Left lobe of liver (tissue), 2 donors: ENCODE measurements at places on chromosomes 6 and 20. TPM values are rescaled to one million over a fixed set of nuclear protein-coding genes. Genes with fewer than 3 reads are reported as not detected.

POLR1C gene
- total RNA-seq, result 13.3 TPM

- no peak for DNase-seq
Measured at GRCh38 chr6:37131104-37131959, 38.6 kb upstream of the PIM1 start.

- no peak for DNase-seq
Measured at GRCh38 chr6:98382246-98382645, 452.1 kb upstream of the POU3F2 start.

METTL24 gene
- 0.48 TPM for total RNA-seq

- DNase-seq, result no peak
Measured at GRCh38 chr6:82196161-82196560, 51.4 kb downstream of the IBTK start.

GRCh38 chr6:3724451-3725144 lies 26.9 kb downstream of the PXDC1 start:
- no peak for DNase-seq

CRISP3 gene
- total RNA-seq, result 0.13 TPM

DNA sequence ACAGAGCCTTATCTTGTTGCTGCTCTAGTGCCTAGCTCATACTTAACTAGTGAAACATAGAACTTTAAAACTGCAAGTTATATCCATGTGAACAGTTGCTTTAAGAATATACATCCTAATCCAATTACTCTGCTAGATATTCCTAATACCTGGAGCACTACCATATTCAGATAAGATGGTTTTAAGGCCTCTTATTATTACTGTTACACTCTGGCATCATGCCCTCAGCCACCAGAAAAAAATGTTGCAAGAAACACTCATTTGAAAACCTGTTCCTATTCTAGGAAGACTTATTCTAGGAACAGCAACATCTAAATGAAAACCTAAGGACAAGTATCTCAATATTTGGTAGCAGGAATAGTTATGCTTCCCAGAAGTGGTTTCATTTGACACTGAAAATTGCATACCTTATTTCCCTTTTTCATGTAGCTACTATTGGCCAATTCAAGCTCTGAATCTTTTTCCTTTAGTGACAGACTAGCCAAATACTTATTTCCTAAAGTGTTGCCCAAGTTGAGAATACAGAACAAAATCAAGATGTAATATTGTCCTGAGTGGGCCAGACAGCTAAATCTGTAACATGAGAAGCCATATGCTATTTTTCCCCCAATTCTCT lies 4.8 kb upstream of the MTFR2 start:
- no peak for DNase-seq

CENPQ gene
- 0.98 TPM for total RNA-seq

PRDM1 gene
- total RNA-seq, result 1.0 TPM

GRCh38 chr20:21801193-21801592 lies 95.7 kb downstream of the PAX1 start:
- no peak for DNase-seq

DNA sequence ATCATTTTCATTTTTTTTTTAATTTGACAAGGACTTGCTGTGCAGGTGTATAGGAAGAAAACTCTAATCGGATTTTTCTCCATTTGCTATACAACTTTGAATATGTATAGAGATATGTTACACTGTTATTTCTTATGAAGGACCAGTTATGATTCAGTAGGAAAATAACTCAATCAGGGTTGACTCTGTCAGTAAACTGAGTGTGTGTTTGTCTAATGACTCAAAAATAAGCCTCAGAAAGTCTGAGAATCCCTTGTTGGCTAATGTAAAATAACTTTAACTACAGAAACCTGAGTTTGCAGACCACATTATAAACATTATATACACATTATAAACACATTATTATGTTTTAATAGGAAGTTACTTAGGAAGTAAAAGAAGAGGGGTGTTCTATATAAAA lies 352.6 kb downstream of the RIMS1 start:
- DNase-seq, result no peak

GRCh38 chr6:35185302-35185681 lies 28.5 kb upstream of the SCUBE3 start:
- DNase-seq, result peak; percentile 57

MEI4 gene
- 0.10 TPM for total RNA-seq

TRPC4AP gene
- 27.6 TPM for total RNA-seq

GPR6 gene
- not detected for total RNA-seq

- DNase-seq, result no peak
Measured at GRCh38 chr20:52736507-52736906, 235.7 kb upstream of the TSHZ2 start.

DNA sequence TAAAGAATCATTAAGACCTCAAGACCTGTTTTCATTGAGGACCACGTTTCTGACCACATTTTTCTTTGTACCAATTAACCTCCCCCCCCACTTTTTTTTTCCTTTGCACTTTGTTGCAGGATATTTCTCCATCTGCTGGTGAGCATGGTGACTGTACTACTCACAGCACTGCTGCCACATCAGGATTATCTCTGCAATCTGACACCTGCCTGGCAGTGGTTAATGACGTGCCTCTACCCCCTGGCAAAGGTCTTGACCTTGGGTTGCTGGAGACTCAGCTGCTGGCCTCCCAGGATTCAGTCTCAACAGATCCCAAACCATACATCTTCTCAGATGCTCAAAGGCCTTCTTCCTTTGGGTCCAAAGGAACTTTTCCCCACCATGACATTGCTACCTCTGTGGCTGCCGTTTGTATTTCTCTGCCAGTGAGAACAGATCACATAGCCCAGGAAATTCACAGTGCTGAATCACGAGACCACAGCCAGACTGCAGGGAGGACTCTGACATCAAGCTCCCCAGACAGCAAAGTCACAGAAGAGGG lies 46.6 kb upstream of the EDN3 start:
- no peak for DNase-seq

DNA sequence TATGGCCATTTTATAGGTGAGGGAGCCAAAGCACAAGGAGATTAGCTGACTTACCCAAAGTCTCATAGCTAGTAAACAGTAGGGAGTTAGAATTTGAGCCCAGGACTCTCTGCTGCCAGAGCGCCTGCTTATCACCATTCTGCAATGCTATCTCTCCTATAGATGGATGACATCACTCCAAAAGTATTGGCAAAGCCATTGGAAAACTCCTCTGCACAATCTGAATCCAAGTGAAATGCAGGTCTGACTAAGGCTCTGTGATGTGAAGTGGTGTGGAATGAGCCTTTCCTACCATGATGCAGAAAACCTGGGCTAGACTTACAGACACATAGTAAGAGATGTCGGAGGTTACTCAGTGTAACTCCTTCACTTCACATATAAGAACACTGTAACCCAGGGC lies 106.3 kb downstream of the GRM1 start:
- DNase-seq, result no peak

HLA-G gene
- total RNA-seq, result not detected

GRCh38 chr6:107866606-107867301 lies 42.6 kb upstream of the SCML4 start:
- no peak for DNase-seq

GRCh38 chr20:63006540-63007359 lies at the start of gene BHLHE23:
Gene BHLHE23, minus strand, starts transcription at chr20:63006964. Its CDS starts 190 bp downstream, at chr20:63006774.
- no peak for DNase-seq

DNA sequence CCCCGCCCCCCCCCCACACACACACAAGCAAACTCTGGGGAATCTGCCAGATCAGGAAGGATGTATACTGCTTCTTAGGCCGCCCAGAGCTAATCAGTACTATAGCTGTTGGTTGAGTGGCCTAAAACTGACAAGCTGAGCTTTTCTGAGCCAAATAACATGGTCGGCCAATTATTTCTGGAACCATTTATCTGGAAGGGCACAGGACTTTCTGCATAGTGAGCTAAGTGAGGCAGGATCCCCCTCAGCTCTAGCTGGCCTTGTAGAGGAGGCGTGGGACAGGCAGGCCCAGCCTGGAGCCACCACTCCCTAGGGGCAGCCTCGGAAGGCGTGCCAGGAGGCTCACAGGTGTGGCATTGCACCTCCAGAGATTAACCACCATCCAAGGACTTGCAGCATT lies 200.1 kb downstream of the TMEM242 start:
- DNase-seq, result no peak

KIAA1586 gene
- 4.9 TPM for total RNA-seq

SGK1 gene
- total RNA-seq, result 23.1 TPM

GRCh38 chr20:61320691-61321425 lies 68.8 kb downstream of the CDH4 start:
- no peak for DNase-seq
